Stimulated activated CD4-positive, alpha-beta T cell treated with anti-CD3 and anti-CD28 coated beads, Interleukin-4, amount 100 ng/mL, for 1 hour (primary cell): ENCODE measurements at places on chromosomes 11 and 22.

- no peak for DNase-seq
Observed at GRCh38 chr11:126163074-126163700, 48.3 kb downstream of the RPUSD4 start.

DNA sequence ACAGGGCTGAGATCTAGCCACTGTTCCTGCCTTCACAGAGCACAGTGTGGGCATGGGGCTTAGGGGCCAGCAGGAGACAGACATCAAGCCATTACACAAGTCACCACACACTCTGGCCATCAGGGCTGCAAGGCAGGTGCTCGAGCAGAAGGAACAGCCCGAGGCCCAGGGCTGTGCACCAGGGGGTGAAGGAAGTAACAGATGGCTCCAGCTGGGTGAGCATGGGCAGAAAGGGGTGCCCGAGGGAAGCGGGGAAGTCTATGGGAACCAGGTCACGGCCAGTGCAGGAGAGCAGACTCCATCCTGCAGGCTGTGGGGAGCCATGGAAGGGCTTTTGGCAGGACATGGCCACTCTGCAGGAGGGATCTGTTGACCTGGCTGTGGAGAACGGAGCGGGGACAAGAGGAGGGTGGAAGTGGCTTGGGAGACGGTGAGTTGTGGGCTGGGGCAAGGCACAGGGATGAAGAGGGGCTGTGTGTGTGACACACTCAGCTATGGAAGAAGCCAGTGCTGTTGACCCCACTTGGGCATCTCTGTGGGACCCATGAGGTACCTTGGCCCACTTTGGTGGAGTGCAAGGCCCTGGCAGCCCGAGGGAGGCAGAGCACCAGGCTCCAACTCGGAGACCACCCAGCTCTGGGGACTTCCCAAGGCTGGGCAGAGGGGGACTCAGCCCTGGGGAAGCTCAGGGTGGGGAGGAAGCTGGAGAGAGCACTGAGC, 3.6 kb downstream of the C11orf68 start:
- DNase-seq = no peak

GRCh38 chr11:441043-441417, 781 bp downstream of the ANO9 start:
- DNase-seq = no peak

DNA sequence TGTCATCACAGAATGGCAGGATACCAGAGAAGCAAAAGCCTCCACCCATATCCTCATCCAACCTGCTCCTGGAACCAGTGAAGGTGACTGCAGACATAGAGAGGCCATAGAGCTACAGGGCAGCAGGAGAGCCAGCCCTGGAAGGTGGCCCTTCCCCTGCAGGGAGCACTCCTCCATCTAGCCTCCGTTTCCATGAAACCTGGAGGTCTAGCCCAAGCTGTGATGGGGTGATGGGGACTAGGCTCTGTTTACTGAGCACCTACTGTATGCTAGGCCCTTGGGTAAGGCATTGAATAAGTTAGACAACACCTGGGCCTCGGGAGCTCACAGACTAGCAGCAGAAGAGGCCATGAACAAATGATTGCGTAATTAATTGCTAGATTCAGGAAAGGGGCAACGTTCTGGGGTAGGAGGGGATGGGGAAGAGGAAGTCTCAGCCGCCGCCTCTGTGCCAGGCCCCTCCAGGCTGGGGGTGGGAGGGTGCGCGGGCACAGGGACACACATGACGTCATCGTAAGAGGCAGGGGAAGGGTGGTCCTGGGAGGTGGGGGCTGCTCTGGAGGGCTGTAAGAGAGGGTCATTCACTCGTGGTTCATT, 784 bp upstream of the SYNGR1 start:
- no peak for DNase-seq

DNA sequence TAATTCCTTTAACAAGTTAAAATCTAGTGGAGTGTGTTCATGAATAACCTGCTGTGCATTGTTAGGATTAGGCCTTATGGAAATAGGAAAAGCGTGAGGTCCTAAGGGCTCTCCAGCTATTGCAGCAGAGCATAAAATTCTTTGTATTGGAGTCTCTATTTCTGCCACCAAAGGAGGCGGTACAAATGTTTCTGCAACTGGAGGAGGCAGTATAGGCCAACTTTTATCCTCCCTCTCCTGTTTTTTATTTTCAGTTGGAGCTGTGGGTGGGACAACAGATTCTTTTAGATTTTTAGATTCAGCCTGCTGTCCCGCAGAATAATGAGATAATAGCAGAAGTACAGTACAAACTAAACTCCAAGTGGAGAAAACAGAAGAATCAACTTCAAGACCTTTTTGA, 26.2 kb downstream of the OR10A6 start:
- DNase-seq = no peak

DNA sequence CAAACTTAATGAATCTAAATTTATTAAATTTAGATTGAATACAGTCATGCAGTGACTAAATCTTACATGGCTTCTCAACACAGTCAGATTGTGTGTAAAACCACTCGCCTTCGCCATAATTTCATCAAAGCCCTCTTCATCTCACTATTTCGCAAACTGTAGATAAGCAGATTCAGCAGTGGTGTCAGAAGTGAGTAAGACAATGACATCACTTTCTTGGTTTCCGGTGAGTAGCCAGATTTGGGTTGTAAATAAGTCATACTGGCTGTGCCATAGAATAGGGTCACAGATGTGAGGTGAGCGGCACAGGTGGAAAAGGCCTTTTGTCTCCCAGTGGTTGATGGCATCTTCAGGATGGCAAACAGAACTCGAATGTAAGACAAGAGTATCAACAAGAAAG, 3.4 kb downstream of the OR10A6 start:
- DNase-seq = no peak

- no peak for DNase-seq
Observed at GRCh38 chr11:64237484-64237951, 3.1 kb downstream of the VEGFB start.

DNA sequence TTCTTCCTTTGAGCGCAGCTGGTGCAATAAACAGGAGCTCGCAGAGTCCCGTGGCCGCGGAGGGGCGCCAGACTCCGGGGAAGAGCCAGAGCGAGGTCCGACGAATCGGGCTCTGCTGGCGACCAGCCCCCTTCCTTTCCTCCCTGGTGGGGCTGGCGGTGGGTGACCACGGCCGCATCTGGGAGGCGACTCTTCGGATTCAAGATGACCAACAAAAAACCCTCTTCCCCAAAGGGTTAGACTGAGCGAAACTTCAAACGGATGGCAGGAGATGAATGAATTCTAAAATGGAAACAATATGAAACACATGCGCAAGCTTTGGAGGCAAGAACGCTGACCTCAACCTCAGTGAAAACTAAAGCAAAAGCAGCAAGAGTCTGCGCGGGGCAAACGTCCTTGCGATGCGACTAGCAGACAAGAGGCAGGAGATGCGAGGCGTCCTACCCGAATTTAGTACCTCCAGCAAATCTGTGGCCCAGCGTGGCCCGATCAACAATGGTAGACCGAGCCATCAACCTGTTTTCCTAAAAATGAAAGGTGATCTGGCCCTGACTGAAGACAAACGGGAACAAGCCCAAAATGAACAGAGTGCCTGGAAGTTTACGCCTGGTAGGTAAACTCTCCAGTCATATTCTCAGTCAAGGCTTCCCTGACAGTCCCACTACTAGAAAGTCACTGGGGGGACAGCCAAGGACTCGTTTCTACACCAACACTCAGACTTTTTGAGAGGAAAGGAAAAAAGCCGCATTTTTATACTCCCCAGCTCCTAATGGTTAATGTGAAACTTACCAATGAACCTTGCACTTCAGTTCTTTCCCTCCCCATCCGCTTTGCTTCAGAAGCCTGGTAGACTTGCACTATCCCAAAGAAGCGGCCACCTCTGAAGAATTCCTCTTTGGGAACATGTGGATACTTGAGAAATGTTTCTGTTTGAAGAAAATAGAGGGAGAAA, 11.6 kb downstream of the MMP3 start:
- DNase-seq = peak; percentile 4

GRCh38 chr11:8658321-8659057, 24.0 kb downstream of the TRIM66 start:
- DNase-seq = no peak

DNA sequence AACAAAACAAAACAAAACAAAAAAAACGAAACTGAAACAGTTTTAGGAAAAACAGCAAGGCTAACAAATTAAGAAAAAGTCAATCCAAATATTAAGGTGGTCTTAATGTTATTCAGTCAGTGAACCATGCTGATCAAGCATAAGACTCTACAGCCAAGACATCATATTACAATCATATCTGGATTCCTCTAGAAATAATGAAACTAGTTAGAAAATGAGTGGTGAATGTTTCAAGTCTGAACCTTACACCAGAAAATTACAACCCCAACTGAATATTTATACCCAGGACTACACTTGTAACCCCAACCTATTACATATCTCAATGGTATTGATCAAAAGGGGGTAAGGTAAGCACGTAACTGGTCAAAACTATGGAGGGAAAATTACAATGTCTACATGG, 48.8 kb downstream of the ACAT1 start:
- no peak for DNase-seq

DNA sequence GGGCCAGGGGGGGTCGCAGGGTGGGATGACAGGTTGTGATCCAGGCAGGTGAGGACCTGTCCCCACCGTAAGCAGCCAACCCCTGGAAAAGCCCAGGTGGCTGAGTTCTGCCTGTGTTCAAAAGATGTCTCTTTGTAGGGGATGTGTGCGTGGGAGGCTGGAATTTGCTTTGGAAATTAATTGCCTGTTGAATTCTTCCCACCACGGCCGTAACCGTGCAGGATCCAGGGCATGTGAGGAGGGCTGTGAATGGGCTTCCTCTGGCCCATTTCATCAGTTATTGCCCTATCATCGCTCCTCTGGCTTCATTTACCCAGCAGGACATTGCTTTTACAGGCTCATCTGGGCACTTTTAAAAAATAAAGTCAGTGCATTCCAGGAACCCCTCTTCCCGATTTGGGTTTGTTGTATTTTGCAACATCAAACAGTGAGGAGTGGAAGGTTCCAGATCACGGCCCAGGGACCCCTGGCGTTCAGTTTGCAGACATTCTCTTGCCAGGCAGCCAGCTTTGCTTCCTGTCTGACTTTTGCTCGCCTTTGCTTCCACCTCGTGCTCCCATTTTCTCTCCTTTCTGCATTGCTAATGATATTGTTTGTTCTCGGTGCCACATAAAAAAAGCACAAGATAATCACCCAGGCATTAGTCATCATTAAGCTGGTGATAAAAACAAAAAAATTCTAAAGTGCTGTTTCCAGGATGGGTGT, 1306.6 kb downstream of the BRD1 start:
- DNase-seq = no peak

GRCh38 chr11:57164317-57164716, 17.4 kb upstream of the LRRC55 start:
- DNase-seq = no peak

DNA sequence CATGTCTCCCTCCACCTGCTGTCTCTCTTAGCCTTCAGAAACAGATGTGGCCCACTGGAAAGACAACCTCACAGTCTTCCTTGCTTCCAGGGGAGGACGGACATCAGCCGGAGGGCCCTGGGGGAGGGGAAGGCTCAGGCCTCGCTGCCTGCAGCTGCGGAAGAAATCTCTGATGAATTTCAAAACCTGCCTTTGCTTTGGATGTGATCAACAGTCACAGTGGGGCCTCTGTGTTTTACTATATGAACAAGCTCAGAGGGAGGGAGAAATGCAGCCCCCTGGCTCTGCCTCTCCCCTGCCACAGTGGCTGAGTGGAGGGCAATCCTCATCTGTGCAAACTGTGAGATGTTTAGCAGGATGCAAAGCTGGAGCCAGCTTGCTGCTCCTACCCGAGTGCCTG, 282.8 kb downstream of the NTM start:
- DNase-seq = no peak

DNA sequence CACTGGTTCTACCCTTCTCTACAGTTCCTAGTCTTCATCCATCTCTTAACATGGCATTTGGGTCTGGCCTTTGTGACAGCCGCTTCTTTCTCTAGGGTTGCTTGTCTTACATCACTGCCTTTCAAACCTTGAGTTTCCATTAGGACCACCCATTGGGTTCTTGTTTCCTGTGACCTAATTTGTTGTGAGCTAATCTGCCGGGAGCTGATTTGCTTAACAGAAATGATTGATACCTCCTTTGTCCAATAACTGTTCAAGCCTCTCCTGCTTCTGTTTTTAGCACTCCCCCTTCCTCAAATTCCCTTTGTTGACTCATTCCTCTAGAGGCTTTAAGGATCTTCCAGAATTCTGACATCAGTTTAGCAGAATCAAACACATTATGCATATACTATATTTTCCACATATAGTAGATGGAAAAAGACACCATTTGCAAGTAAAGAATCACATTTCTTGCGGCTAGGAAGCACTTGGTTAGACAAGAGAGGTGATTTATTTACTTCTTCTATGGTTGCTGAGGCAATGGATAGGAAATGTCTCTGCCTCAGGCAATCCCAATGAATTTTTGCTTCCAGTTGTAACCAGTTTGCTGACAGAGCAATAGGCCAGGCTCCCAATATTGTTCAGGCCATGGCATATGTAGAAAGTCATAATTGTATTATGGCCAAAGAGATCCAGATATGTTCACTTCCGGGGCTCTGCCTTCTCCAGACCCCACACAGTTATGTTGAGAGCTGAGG, 130.7 kb downstream of the SNX19 start:
- DNase-seq = no peak

GRCh38 chr11:95566211-95566610, 223.4 kb downstream of the FAM76B start:
- no peak for DNase-seq

DNA sequence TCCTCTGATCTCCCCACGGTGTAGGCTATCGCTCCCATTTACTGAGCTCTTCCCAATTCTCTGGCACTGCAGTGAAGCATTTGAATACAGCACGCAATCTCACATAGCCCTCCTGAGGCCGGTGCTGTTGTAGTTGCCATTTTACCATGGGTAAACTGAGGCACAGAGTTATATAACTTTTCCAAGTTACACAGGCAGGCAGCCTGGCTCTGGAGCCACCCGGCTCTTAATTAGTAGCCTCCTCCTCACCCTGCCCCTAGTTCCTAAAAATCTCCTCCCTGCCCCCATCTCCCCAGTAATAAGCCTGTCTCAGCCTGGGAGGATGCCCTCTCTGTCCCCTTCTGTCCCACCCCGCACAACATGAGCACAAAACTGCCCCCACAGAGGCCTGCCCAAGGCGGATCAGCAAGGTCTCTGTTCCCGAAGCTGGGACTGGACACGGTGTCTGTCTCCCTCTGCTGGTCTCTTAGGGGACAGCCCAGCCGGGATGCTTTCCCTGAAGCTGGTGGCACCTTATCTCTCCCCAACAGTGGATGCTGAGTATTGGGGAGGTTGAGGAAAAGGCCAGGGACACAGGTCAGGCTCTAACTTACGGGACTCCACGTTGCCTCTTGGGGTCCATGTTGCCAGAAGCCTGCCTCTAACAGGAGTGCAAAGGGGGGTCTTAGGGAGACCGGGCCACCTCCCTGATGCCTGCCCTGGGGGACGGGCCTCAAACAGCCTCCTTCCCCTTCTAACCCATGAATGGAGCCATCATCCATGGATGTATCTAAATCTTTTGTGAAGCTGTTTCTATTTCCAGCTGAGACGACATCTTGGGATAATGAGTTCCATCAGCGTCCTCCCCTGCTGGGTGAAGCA, 9.1 kb upstream of the CLCF1 start:
- DNase-seq = peak; percentile 81

DNA sequence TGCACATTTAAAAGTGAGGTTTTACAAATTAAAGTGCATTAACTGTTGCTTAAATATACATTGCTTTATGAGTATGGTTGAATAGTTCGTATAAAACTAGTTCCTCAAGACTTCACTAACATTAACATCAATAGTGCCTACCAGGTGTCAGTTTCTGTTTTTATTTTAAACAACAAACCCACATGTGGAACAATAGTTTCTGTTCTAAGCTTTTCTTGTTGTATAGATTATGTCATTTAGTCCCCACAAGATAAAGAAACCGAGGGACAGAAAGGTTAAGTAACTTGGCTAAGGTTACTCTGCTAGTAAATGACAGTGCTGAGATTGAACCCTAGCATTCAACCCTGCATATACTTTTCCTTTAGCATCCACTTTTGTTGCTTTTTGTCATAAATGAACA, 41.4 kb upstream of the ST14 start:
- no peak for DNase-seq
